Cortex of kidney (tissue), 1 donor: ENCODE measurements at places on chromosomes 3 and 15.

DNA sequence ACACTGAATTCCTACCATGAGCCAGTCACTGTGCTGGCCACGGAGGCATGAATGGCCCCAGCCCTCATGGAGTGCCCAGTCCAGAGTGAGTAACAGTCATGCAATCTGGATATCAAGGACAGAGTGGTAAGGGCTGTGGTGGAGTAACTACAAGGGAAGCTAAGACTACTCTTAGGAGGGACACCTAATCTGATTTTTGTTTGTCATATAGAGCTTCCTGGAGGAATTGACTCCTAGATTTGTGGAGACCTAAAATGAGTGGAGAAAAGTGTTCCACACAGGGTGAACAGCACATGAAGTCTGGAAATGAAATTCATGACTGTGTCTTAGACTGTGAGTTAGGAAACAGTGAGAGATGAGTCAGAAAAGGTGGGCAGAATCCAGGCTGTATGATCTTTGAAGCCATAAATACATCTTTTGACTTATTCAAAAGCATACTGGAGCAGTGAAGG, 219.9 kb downstream of the NFKBIZ start:
- no peak for DNase-seq

- DNase-seq = no peak
Observed at GRCh38 chr15:68819495-68820294, 1.0 kb downstream of the ANP32A start.

DNA sequence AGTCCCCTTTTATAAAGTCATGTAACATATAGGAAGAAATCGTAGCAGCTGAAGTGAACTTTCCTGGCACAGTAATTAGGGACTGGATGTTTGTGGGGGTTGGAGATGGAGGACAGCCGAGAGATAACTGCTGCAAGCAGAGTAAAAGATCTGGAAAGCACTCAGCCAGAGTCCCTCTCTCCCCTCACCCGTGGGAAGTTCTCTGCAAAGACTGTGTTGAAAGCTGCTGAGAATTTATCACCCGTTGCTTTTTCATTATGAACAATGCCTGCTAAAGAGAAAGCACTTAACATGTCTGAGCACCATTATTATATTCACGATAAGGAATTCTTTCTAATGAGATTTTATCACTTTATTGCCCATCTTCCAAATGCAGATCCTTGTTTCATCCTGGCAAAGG, 248.8 kb downstream of the SHOX2 start:
- no peak for DNase-seq

- DNase-seq = no peak
Observed at GRCh38 chr3:112632596-112632995, 8.3 kb downstream of the CCDC80 start.

- no peak for DNase-seq
Observed at GRCh38 chr3:143750841-143751240, 97.4 kb downstream of the SLC9A9 start.

DNA sequence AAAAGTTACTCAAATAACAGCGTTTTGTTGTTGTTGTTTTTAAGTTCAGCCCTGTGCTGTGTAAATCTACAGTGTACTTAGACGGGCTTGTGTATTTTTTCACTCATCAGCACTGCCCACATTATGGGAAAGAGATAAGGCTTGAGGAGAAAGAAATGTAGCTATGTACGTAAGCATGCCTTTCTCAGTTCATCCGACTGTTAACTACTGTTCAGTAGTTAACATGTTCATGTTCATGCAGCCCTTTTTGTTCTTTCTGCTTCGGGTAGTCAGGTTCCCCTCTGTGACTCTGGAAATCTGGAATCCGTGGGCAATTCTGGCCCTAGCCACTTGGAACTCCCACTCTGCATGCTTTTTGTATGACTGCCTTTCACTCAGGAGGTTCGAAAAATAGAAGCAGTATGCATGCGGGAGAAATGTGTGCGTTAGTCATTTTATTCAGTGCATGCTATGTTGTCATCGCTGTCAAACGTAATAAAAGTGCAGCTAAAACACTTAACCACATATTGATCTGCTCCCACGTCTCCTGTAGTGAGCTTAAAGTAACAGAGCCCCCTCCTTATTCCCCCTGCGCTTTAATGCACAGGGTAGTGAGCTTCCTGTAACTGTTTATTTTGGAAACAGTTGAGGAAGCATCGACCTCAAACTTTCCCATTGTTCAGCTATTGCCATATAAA, 283.1 kb upstream of the NR2F2 start:
- DNase-seq = no peak

DNA sequence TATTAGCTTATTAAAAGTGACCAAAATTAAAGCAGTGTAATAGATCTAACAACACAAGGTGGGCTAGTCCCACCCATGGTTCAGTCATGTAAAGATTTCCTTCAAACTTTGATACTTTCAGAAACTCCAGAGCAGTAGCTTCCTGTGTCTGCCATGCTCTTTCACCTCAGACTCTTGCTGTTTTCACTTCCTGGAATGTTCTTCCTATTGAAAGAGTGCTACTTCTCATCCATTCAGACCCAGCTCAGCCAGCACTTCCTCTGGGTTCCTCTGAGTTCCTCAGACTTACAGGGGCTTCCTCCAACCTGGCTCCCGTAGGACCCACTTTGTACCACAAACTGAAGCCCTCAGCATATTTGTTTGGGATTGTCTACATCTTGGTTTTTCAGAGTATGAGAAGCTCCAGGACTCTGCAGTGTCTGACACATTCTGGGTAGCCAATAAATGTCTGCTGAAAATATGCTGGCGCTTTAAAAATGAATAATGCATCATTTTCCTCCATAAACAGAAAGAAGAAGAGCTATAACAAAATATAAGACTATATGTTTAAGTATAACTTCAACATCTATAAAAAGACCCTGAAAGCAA, 18.0 kb downstream of the NCEH1 start:
- DNase-seq = no peak

- DNase-seq = no peak
Observed at GRCh38 chr3:20055020-20055775, 15.0 kb downstream of the KAT2B start.

DNA sequence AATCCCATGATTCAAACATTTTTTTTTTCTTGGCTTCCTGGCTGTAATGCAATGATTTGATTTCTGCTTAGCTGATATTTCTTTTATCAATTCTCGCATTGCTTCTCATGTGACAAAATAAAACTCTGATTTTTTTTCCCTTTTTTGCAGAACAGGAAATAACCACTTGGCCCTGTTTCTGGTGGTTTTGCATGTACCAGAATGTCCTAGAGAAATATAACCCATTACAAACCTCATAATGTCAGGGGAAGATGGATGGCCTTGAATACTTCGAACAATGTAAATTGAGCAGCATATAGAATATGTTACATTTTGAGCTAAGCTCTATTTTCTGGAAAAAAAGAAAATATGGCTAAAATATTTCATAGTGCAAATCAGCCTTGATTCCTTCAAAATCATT, 275.6 kb downstream of the RAP2B start:
- DNase-seq = no peak

- no peak for DNase-seq
Observed at GRCh38 chr3:127580327-127581060, 10.0 kb downstream of the TPRA1 start.

- no peak for DNase-seq
Observed at GRCh38 chr3:153614140-153614539, 452.1 kb downstream of the RAP2B start.

DNA sequence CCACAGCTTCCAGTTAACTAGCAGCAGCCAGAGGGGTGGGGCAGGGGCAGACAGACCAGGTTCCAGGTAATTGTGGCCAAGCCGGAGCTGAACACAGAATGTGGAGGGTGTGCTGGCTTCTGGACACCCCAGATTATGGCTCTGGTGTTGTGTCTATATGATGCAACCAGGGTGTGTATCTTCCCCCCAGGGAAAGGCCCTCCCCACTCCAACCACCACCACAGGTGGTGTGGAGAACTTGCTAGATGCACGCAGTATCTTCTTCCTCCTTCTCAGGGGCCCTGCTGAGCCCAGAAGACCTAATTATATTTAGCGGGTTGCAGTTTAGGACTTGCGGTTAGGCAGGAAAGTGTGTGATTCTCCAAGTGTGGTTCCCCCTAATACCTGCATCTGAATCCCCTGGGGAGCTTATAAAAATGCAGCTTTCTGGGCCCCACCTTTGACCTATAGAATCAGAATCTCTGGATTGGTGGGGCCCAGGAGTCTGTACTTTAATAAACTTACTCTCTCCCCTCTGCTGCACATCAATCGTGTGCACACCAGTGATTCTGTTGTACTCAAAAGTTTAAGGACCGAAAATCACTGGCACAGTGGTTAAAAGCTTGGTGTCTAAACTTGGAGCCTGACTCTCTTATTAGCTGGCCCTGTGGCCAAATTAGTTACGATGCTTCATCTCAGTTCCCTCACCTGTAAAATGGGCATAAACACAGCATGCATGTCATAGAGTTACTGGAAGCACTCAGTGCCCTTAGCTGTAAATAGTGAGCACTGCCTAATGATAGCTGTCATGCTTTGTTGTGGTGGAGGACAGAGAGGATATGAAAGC, 379.1 kb upstream of the PROK2 start:
- no peak for DNase-seq

DNA sequence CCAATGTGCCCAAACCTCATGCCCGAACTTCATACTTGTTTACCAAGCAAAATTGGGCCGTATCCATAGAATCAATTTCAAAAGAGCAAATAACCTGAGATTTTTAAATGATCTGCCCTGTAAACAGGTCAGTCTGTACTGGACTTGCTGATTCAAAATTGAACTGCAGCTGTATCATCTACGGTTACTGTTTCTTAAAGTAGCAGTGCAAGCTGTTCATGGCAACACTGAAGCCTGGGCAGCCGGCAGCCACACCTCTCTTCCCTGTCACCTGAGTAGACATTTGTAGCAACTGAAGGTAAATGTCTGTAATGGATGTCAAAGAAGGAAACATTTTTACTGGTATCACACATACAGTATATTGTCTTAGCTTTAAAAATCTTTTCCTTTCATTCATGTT, 10.6 kb downstream of the EIF4E3 start:
- DNase-seq = no peak

GRCh38 chr3:171393032-171393744, 67.0 kb downstream of the TNIK start:
- no peak for DNase-seq

GRCh38 chr3:109338322-109338721, 976 bp upstream of the DPPA4 start:
- no peak for DNase-seq

DNA sequence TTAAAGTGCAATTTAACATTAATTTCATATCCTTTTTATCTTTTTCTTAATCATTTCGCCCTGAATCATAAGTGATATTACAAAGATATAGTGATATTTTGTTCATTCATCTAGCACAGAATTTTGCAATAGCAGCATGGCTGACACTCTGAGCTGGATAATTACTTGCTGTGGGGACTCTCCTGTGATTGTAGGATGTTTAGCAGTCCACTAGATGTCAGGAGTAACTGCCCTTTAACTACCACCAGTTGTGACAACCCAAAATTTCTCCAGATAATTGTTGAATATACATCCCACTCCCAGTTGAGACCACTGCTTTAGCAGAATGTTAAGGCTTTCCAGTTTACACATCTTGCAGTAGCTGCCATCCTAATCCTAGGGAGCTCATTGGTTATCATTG, 196.8 kb upstream of the MBNL1 start:
- DNase-seq = no peak

GRCh38 chr15:69814932-69815331, 282.8 kb downstream of the TLE3 start:
- DNase-seq = no peak

DNA sequence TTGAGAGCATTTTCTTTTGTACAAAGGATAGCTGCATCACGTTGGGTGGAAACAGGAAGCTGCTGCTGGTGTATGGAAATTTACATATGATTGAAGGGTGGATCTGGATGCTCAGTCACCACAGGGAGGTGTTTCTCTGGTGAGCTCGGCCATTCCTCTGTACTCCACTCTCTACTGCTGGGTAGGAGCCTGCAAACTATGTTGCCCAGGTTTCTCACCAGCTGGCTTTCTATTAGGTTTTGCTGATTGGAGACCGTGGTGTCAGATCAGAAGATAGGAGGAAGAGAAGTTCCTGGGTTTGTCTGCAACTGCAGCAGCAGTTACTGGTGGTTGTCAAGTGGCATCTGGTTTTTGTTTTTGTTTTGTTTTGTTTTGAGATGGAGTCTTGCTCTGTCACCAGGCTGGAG, 61.7 kb downstream of the TAMM41 start:
- no peak for DNase-seq

DNA sequence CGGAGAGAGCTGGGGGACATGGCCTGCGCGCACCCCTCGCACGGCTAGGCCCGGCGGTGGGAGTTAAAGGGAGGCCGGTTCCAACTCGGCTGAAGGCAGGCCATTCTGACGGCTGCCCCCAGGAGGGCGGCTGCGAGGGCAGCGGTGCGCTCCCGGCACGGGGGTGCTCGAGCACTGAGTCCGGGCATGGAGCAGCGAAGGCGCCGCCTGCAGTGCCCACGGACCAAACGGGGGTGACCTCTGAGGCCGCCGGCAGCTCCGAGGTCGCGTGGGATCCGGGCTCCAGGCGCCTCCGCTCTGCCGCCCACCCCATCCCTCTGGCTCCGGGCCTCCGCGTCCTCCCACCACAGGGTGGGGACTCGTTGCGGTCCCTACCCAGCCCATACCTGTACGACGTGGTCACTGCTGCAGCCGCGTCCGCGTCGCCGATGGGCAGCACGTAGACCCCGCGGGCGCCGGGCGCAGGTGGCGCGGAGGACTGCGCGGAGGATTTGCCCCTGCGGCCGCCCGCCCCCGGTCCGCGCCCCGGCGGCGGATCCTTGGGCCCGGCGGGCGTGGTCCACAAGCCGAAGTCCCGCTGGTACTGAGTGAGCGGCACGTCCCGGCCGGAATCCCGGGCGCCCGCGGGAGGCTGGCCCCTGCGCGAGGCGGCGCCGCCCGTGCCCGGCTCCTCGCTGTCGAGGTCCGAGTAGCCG, 469 bp downstream of the MAP6D1 start:
- no peak for DNase-seq

DNA sequence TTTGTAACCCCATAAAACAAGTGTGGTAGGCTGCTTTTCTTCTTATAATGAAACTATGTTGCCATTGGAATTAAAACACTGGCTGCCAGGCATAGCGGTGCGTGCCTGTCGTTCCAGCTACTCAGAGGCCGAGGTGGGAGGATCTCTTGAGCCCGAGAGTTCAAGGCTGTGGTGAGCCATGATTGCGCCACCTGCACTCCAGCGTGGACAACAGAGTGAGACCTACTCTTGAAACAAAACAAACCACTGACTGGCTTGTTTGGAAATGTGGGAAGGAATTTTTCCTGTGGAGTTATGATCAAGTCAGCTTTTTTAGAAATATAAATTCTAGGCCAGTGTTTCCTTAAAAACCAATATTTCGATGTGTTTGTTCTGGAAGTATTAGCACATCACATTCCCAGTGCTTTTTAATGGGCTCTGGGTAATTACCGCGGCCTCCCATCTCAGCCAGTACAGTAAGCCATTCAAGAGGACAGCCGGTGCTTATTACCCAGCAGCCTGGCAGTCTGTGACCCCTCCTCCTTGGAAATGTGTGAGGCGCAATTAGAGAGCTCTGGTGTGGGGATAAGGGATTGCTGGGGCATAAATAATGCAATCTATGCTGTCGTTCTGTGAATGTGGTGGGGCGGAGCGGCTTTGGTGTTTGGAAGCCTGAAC, 58.3 kb upstream of the TRAK1 start:
- DNase-seq = no peak

DNA sequence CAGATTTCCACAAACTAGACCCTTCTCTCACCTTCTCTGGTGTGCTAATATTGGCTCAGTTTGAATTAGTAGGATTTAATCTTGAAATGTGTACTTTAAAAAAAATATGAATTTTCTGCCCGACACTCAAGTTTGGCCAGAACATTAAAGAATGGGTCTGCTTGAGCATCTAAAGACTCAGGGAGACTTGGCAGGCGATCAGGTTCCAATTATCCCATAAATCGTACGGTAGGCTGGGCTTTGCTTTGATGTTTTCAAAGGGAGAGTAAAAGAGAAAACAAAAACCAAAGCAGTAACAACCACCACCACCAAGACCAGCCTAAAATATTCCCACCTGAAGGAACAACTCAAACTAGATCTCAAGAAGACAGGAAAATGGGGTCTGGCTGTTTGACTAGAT, 230.8 kb downstream of the EBLN2 start:
- DNase-seq = no peak
